ENCODE measurements at places on chromosomes 11 and 22. TPM values are rescaled to one million over a fixed set of nuclear protein-coding genes. Genes with fewer than 3 reads are reported as not detected.

DNA sequence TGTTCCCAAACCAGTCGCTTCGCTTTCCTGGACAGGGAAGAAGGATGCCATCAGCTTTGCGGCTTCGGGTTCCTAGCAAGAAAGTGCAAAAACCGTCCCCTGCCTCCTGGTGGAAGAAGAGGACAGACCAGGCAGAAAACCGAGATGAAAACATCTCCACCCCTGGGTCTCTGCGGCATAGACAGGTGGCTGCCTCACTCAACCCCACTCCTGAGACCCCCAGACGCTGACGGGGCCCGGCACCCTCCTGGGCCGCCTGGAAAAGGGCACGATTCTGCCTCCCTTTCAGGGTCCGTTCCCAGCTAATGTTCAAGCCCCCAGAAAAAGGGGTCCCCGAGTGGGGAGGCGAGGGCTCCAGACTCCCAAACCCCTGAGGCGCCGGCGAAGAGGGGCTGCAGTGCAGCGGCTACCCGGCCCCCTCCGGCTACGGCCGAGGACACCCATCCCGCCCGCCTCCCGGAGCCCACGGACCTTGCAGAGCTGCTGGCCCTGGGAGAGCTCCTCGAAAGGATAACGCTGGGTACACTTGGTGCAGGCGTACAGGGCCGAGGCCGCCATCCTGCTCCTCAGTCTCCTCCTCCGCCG, 569 bp downstream of the FAM76B start:
- H3K4me3 ChIP-seq: peak overlapping the region; percentile 99
- DNase-seq: peak; percentile 30
- peak overlapping the region; percentile 100 for H3K27ac ChIP-seq
- peaks cover 10% of the 10 kb centered on the region for H3K4me1 ChIP-seq
- peaks cover 11% of the 10 kb centered on the region for H3K36me3 ChIP-seq
- H3K27me3 ChIP-seq: no peaks in the 10 kb centered on the region

DNA sequence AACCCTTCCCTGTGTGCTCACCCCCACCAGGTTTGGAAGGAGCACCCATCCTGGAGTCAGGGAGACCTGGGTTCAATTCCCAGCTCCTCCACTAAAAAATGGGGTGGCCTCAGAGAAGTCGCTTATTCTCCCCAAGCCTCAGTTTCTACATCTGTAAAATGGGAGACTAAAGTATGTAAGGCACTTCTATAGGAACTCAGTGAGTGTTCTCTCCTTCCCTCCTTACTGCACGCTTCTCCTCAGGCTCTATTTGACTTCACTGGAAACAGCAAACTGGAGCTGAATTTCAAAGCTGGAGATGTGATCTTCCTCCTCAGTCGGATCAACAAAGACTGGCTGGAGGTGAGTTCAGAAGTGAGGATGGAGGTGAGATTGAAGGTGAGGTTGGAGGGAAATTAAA, 11.3 kb downstream of the NCF4 start:
- H3K27me3 ChIP-seq: no peaks in the 10 kb centered on the region
- no peaks in the 10 kb centered on the region for H3K4me1 ChIP-seq
- no peaks in the 10 kb centered on the region for H3K36me3 ChIP-seq
- no peak overlapping the region for H3K27ac ChIP-seq

TESMIN gene
- polyA plus RNA-seq: 8.8 TPM

FADS2 gene
- polyA plus RNA-seq: 448 TPM

LTO1 gene
- 36.6 TPM for polyA plus RNA-seq

DNA sequence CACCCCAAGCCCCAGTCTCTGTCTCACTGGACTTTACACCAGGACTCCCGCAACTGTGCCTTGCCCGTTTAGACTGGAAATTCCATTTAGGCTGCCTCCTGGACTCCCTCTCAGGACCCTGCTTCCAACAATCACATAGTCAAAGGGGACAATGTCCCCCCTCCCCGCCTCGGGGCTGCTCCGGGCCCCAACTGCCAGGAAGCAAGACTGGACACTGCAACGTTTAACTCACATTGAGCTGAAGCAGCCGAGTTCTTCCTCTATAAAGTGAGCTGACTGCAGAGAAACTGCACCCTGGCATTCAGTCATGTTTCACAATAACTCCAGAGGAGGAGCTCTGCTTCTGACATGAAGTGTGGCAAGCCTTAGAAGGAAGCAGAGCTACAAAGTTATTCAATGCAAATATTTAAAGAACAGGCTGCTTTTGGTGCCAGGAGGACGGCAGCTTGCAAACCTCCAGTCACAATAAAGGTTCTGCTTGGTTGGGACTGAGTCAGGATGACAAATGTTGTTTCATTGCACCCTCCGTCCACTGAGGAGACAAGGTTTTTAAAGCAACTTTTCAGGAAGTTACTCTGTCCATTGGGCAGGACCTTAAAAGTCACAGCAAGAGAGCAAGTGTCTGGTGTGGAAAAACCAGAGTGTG, 19.9 kb downstream of the PACSIN2 start:
- no peak overlapping the region for H3K4me3 ChIP-seq
- H3K4me1 ChIP-seq: peaks cover 21% of the 10 kb centered on the region
- DNase-seq: no peak
- H3K36me3 ChIP-seq: no peaks in the 10 kb centered on the region
- no peaks in the 10 kb centered on the region for H3K27me3 ChIP-seq

DNA sequence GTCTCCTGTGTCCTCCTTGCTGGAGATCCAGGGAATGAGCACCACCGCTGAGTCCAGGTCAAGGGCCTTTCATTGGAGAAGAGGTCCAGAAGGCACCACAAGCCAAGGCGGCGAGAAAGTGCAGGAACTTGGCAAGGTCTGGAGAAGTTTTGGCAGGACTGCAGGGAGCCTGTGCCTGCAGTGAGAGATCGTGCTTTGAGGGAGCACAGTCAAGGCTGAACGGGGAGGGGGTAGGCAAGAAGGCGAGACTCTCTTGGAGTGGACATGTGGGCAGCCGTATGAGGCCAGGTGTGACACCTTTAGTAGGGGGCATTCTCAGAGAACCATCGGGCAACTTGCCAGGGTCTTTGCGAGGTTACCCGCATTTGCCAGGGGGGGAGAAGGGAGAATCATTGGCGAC, 30.5 kb downstream of the LRRC10B start:
- H3K36me3 ChIP-seq: peaks cover 50% of the 10 kb centered on the region
- no peak for DNase-seq
- no peak overlapping the region for H3K27ac ChIP-seq
- peaks cover 26% of the 10 kb centered on the region for H3K4me1 ChIP-seq

DNA sequence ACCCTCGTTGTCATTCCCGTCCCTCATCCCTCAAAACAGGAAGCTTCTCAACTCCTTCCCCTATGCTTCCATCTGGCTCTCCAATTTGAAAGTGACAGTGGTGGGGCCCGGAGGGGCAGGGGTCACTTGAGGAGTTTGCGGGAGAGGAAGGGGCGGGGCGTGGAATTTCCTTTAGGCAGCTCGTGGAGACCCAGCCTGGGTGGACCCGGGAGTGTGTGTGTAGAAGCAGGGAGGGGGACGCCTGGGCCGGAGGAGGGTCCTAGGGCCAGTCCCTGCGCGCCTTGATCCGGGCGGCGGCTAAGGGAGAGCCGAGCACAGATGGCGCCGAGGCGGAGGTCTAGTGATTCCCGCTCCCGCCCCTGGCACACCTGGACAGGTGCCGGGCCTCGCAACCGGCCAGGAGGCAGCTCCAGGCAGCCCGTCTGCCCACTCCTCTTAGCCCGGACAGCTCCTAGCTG, 7.8 kb upstream of the PAX6 start:
- DNase-seq: no peak
- H3K27ac ChIP-seq: no peak overlapping the region
- peaks cover 51% of the 10 kb centered on the region for H3K4me1 ChIP-seq
- H3K36me3 ChIP-seq: peaks cover 5% of the 10 kb centered on the region

All from spinal cord (tissue), 10 donors.